ENCODE measurements at places on chromosomes 2 and 18. TPM values are rescaled to one million over a fixed set of nuclear protein-coding genes. Genes with fewer than 3 reads are reported as not detected.

- no peak for DNase-seq
Measured at GRCh38 chr18:67513280-67513679, 3.2 kb downstream of the DSEL start.

- DNase-seq = no peak
Measured at GRCh38 chr2:45268631-45269030, 259.4 kb upstream of the SIX2 start.

GRCh38 chr2:55097461-55098410 is 47.5 kb upstream of the RTN4 start:
- peak; percentile 51 for DNase-seq

DNA sequence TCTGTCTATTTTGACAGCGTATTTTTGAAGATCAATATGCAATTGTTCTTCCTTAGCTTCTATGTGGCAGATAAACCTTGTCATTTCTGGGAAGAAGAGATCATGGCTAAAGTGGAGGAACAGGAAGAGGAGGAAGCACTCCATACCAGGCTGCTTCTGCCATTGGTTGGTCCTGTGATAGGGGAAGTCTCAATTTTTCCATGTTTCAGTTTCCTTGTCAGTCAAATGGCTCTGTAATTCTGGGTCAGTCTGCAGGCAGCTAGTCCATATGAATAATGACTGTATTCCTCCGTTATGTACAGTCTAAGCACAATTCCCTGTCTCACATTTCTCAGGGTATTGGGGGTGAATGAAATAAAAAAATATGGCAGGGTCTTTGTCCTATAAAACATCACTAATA is 277.6 kb upstream of the CXCR4 start:
- no peak for DNase-seq

DNA sequence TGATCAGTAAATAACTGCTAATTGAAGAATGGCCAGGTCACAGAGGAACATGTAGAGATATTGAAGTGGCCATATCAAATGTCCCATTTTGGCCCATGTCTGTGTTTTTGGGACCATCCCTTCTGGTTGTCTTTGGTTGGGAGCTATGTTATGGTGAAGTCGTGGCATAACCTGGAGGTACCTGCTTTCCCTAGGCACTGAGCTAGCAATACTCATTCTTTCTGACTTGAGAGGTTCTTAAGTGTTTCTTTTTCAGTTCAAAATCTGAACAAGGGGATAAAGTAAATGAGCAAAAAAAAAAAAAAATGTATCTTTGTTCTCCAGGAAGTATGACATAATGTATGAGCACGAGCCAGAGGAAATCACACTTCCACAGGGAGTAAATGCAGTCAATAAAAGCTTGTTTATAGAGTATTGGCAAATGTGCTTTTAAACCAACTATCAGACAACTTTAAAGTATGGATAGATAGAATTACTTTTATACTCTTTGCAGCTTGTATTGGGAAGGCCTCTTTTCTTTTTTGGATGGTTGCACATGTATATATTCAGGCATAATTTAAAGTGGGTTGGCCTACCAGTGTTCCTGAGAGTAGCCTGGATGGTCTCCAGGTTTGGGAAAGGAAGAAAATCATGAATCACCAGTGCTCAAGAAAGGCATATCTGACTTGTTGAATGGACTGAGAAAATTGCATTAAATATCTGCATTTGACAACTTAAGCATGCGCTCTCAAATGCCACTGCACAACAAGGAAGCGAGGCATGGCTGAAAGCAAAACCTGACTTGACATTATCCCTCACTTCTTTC is 125.0 kb downstream of the SPHKAP start:
- DNase-seq = no peak

The MSTN gene
- 0.34 TPM for total RNA-seq

The LYG2 gene
- not detected for total RNA-seq

The LRRC30 gene
- not detected for total RNA-seq

DNA sequence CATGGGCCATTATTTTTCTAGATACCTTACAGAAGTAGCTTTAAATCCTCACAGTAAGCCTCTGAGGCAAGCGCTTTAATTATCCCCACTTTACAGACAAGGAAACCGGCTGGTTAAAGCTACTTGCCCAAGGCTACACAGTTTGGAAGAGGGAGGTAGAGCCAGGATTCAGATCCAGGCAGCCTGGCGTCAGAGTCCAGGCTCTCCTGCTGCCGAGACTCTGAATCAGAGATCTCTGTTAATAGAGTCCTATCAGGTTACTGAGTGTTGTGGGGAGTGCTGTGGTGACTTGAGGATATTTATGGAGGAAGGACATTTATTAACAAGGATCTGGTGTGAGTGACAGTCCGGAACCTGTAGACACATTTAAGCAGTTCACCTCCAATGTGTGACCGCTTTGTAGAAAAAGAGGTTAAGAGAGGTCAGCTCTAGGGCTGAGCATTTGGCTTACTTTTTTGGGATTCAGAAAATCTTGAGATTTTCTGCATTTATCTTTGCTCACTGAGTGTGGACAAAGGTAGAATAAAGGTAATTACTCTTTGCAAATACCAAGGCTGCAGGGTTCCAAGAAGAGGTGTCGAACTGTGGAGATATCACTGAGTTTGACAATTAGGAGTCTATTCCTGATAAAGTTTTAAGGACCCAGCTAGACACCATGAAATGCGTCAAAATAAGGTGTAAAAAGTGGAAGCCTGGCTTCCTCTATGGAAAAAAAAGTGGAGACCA is 1.6 kb upstream of the CEP192 start:
- DNase-seq = no peak

- DNase-seq = no peak
Measured at GRCh38 chr2:201285499-201285898, 25.2 kb downstream of the CASP8 start.

The ZFP36L2 gene
- total RNA-seq = 350 TPM

DNA sequence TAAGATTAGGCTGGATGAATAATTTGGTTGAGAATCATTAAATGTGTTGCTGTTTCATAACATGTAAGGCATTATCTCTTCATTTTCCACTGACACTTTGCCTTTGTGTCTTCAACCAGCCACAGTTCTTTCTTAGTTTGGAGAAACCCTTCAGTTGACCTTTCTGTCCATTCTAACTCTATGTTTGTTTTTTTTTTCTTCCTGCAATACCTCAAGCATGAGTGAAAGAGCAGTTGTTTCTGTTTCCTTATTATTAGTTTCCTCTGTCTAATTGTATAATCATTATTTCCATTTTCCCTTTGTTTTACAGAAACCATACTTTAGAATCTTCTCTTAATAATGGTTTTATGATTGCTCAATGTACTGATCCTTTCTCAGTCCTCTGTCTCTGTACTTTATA is 25.6 kb downstream of the HADHB start:
- DNase-seq = no peak

DNA sequence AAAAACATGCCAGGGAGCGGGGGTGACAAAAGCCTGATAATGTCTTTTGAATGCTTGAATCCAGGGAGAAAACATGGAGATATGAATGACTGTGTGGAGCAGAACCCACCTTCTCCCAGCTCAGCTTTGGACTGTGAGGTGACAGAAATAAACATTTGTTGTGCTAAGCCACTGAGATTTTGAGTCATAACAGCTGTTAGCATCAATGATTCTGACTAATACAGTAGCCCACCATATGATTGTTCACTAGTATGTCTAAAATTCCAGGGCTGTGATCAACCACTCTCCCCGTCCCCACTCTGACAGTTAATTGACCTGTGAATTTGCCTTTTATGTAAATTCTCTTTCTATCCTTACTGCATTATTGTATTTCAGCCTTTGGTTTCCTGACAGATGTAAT is 69.1 kb downstream of the PDK1 start:
- DNase-seq = no peak

- no peak for DNase-seq
Measured at GRCh38 chr2:173258701-173259100, 96.0 kb upstream of the CDCA7 start.

DNA sequence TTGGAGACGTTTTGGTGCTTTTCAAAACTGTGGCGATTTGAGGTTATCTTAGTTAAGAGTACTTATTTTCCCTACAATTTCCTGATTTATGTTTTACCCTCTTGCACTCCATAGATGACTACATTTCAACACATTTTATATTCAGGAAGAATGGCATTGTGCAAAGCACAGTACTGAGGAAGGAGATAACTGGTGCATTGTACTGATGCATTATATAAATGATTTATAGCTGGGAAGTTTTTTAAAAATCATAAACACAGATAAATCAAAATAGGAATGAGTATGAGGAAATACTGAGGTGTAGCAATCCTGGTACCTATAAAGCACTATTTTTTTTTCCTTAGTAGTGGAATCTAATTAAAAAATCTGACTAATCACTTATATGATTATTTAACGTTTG is 5.6 kb downstream of the REL start:
- DNase-seq = no peak

The MEIS1 gene
- total RNA-seq = 92.3 TPM

- DNase-seq = no peak
Measured at GRCh38 chr2:198440833-198441232, 636.4 kb downstream of the PLCL1 start.

- no peak for DNase-seq
Measured at GRCh38 chr2:224799691-224800090, 83.5 kb upstream of the CCDC195 start.

GRCh38 chr2:98538280-98539041 is 69.9 kb downstream of the COA5 start:
- DNase-seq = no peak

GRCh38 chr2:241459520-241459919 is 48.9 kb downstream of the STK25 start:
- DNase-seq = no peak

The UGT1A3 gene
- not detected for total RNA-seq

GRCh38 chr18:49072524-49072934 is 121.8 kb upstream of the SMAD7 start:
- no peak for DNase-seq

- DNase-seq = no peak
Measured at GRCh38 chr2:29532436-29532835, 388.9 kb downstream of the ALK start.

- peak; percentile 63 for DNase-seq
Measured at GRCh38 chr2:173982918-173983317, 17.7 kb upstream of the SP3 start.

DNA sequence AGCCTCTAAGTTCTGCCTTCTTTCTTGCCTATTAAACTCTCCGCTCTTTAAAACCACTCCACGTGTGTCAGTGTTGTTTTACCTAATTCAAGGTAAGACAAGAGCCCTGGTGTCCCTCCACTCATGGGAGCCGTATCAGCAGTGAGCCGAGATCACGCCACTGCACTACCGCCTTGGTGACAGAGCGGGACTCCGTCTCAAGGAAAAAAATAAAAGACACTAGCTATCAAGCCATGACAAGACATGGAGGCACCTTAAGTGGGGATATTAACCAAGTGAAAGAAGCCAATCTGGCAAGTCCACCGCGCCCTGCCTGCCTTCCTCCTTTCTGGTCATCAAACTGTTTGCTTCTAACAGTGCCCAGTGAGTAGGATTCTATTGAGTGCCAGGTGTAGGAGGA is 40.2 kb upstream of the LBH start:
- DNase-seq = no peak

The DOK1 gene
- 9.4 TPM for total RNA-seq

GRCh38 chr2:209960045-209960444 is 42.4 kb upstream of the RPE start:
- DNase-seq = no peak

- DNase-seq = no peak
Measured at GRCh38 chr2:237935740-237936452, 30.9 kb upstream of the UBE2F start.

- no peak for DNase-seq
Measured at GRCh38 chr2:162113776-162114168, 38.3 kb downstream of the GCG start.

The SERPINB12 gene
- total RNA-seq = not detected
